ENCODE measurements at places on chromosomes 2 and 18.
A peak's percentile ranks its signal among the peaks of the same experiment; 100 is the strongest.

- DNase-seq = no peak
Measured at GRCh38 chr2:25358249-25358815, 16.6 kb upstream of the DNMT3A start.

GRCh38 chr18:49023271-49023937 lies 72.6 kb upstream of the SMAD7 start:
- no peak for DNase-seq

DNA sequence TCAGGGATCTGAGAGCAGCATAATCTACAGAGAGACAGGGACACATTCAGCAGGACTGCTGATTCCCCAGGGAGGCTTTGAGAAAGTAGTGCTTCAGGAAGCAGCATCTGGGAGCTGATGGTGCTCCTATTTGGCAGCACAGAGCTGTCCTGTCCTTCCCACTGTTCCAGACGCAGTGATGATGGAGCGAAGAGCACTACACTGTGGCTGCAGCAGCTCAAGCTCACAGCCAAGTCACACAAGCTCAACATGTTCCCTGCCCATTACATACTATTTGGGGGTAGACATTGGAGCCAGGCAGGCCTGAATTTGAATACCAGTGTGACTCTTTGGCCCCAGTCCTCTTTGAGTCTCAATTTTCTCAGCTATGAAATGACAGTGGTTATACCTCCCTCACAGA lies 15.2 kb upstream of the GALM start:
- DNase-seq = no peak

DNA sequence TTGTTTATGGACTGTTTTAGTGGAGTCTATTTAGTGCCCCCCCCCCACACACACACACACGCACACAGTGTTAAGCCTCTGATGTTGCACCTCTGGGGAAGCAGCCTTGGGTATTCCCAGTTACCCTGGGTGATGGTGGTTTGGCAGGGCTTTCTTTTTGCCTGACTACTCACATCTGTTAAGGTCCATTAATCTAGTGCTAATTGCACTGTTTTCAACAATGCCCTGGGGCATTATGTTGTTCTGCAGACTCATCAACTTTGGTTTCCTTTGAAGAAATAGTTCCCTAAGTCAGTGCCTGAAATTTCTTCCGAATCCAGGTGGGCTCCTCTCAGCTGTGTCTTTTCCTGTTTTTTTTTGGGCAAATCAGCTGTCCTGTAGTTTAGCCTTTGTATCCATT lies 34.7 kb downstream of the SPOPL start:
- no peak for DNase-seq

- DNase-seq = no peak
Measured at GRCh38 chr18:46019936-46020335, 52.1 kb downstream of the PSTPIP2 start.

DNA sequence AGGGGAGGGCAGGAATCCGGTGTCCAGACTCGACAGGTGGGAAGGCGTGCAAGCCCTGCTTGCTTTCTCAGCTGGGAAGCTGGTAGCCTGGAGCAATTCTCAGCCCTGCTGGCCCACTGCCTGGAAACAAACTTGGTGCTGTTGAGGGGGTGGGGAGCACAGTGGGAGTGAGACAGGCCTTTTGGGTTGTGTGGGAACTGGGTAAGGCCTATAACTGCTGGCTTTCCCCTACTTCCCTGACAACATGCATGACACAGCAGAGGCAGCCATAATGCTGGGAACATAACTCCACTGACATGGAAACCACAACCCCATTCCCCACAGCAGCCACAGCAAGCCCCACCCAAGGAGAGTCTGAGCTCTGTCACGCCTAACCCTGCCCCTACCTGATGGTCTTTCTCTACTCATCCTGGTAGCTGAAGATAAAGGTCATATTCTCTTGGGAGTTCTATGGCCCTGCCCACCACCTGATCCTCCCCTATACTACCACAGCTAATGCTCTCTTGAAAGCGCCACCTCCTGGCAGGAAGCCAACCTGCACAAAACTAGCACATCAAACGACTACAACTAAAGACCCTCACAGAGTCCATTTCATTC lies 122.9 kb upstream of the ACVR1C start:
- no peak for DNase-seq

GRCh38 chr2:159760326-159760725 lies 37.7 kb downstream of the CD302 start:
- no peak for DNase-seq

- DNase-seq = no peak
Measured at GRCh38 chr2:230866756-230867523, 2.2 kb downstream of the ITM2C start.

DNA sequence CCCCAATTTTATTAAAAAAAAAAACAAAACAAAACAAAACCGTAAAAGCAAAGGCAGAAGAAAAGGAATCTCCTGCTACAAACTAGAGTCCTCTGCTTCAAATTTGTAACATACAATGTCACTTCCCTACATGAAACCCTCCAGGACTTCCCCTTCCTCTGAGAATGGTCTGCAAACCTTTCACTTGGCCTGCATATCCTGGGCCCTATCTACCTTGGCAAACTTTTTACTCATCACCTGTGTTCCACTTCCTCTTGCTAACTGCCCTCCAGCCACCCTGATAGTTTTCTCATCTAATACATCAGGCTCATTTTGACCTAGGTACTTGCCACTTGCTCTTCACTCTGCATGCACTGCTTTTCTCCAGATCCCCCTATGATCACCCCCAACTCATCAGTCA lies 255.5 kb downstream of the ETAA1 start:
- no peak for DNase-seq

- no peak for DNase-seq
Measured at GRCh38 chr2:94872088-94872618, 923 bp downstream of the TEKT4 start.

GRCh38 chr2:102251042-102251848 lies 60.1 kb upstream of the IL1RL1 start:
- DNase-seq = peak; percentile 83

- DNase-seq = no peak
Measured at GRCh38 chr2:119010336-119010735, 68.3 kb downstream of the MARCO start.

DNA sequence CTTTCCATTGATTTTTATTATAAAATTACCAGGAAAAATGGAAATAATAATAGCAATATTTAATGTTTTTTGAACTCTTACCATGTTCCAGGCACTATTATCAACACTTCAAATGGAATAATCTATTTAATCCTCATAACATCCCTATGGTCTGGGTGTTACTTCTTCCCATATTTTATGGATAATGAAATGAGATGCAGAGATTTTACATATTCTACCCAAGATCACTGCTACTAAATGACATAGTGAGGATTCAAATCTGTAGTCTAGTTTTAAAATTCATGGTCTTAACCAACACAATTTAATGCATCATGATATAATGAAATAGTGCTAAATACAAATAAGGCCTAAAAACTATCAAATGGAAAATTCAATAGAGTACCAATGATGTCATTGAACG lies 70.4 kb upstream of the COL3A1 start:
- no peak for DNase-seq

DNA sequence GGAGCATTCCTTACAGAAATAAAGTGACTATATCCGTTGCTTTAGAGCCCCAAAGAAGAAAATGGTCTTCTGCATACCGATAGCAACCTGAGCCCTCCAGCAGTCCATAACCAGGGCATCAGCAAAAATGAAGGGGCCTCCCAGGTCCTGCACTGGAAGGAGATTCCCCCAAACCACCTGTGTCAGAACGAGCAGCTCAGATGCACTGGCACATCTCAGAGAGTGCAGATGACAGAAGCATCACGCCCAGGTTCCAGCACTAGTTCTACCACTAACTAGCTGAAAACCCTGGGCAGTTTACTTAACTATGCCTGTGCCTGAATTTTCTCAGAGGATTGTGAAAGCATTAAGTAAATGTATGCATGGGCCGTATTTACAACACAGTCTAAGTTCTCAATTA lies 466.7 kb upstream of the MYT1L start:
- DNase-seq = no peak

DNA sequence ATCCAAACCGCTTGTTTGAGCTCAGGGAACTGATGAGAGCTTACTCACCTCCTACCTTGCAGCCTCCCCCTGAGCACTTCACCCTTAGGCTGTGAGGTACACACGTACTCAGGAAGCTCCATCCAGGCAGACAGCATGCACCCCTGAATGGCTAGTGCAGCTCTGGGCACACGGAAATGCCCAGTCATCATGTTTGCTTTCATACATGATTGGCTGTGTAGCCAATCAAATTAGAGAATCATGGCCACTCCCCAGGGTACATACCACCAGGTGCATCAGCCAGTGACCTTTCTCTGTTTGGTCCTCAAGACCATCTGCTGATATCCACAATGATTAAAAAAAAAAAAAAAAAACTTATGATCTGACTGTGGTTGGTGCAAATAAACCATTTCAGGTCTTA lies 42.1 kb downstream of the RNF152 start:
- DNase-seq = no peak

GRCh38 chr2:176018708-176019107 lies 16.6 kb upstream of the LNPK start:
- DNase-seq = no peak
